ENCODE measurements at places on chromosomes 4 and X.
A peak's percentile ranks its signal among the peaks of the same experiment; 100 is the strongest.

- DNase-seq: no peak
These were observed 467.1 kb downstream of the NAF1 start for GRCh38 chr4:162699629-162700028.

- no peak for DNase-seq
These were observed 67.3 kb downstream of the PSAPL1 start for GRCh38 chr4:7367406-7367805.

DNA sequence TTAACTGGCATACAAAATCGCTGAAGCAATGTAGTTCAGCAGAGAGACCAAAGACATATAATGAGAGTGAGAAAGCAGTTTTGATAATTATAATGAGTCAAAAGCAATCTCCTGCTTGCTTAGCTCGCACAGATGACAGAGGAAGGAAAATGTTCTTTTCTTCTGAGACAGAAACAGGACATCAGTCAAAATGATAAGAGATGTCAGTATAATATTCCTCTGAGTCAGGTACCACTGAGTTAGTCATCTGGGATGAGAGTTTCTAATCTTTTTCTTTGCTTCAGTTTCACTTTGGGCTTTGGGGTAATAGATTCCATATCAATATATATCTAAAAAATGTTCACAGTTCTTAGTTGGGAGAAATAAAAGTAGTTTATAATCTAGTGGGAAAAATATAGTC, 387.2 kb downstream of the PCDH7 start:
- DNase-seq: no peak

GRCh38 chrX:50202539-50202938, 1.7 kb upstream of the AKAP4 start:
- DNase-seq: no peak

DNA sequence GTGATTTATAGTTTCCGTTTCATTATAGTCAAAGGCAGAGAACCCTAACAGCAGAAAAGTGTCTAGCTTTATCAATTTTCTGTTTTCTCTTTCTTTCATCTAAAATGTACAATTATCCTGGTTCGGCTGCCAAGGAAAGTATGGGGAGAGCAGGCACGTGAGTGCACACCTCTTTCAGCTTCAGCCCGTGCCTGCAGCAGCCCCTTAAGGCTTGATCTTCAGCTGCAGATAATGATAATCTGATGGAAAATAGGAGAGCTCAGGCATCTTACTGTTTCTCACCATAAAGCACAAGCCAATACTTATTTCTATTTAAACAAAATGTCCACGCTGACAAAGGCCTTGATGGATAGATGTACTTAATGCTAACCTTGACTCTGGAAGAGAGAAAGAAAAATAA, 334.4 kb downstream of the UNC5C start:
- no peak for DNase-seq

DNA sequence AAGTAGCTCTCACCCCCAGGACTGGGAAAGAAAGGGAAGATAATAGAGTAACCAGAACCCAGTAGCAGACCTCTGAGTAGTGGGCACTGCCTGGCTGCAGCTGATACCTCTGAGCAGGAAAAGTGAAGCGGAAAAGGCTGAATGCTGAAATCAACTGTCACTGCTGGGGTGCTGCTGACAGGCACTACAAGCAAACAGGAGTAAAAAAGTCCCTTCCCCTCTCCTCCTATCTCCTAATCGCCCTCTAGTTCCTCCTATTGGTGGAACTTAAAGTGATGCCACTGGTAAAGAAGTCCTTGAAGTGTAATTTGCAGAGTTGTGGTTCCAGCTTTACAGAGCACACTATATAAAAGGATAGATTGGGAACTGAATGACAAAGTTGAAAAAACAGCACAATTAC, 32.8 kb upstream of the GLRB start:
- peak; percentile 46 for DNase-seq

- DNase-seq: peak; percentile 90
These were observed 70.3 kb upstream of the IQCM start for GRCh38 chr4:149885896-149886295.

DNA sequence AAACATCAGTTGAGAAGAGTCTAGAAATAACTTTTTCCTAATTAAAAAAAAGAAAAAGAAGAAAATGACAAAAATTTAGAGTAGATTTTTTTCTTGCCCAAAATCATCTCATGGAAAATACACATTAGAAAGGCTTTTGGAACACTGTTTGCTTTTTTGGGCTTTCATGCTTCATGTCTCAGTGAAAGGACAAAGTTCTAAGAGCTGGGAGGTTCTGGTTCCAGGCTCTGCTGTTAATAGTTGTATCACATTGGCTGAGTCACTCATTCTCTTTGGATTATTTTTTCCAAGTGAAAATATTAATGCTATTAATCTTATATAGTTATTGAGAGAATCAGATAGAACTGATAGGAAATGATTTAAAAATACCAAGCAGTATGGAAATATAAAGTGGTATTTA, 32.9 kb upstream of the ETNPPL start:
- DNase-seq: no peak

GRCh38 chr4:6962211-6963041, 52.8 kb downstream of the TBC1D14 start:
- DNase-seq: no peak

GRCh38 chrX:32673193-32673592, 538.2 kb downstream of the DMD start:
- DNase-seq: no peak

GRCh38 chrX:114332766-114333165, 251.1 kb upstream of the HTR2C start:
- DNase-seq: no peak

GRCh38 chr4:133856731-133857355, 344.7 kb downstream of the PABPC4L start:
- peak; percentile 29 for DNase-seq

DNA sequence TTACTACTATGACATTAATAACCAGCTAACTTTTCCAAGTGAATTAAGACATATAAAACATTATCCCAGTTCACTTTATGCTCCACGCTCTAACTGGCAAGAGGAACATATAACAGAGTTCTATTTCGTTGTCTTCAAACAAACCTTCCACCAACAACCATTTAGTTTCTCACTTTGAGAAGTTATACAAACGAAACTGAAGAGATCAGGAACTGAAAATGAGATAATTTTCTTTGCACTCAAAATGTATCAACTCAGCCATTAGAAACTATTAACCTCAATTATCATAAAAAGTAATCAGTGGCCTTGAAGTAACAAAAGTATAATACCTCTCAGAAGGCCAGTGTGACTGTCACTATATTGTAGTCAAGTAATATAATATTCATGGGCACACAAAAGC, 70.1 kb downstream of the CHM start:
- no peak for DNase-seq

- no peak for DNase-seq
These were observed 175.4 kb upstream of the TENM3 start for GRCh38 chr4:182067828-182068227.

DNA sequence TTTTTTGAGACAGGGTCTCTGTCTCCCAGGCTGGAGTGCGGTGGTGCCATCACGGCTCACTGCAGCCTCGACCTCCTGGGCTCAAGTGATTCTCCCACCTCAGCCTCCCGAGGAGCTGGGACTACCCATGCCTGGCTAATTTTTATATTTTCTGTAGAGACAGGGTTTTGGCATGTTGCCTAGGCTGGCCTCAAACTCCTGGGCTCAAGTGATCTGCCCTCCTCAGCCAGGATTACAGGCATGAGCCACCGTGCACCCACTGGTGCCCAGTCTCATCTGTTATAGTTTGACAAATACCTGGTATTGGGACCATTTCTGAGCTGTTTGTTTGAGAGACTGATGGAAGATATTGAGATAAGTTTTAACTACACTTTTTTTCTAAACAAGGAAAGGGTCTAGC, 57.5 kb upstream of the SMIM10 start:
- peak; percentile 20 for DNase-seq

GRCh38 chr4:5852523-5853202, 40.2 kb downstream of the CRMP1 start:
- DNase-seq: no peak

DNA sequence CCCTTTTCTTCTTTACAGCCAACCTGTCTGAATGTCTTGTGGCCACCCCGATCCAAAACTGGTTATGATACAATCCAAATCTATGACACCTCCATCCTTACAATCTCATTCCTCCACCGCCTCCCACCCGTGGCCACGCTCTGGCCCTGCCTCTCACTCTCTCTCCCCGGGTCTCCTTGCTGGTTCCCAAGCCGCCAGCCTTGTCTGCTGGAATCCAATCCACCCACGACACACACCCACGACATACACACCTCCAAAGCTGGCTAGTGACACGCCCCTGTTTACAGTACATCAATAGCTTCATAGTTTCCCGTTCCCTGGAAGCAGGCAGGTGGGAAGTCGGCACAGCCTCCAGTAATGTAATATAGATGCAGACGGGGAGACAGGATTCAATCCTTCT, 99.0 kb downstream of the WFS1 start:
- no peak for DNase-seq

GRCh38 chr4:2789351-2789750, 3.5 kb upstream of the SH3BP2 start:
- no peak for DNase-seq

GRCh38 chr4:182536221-182536811, 293.1 kb downstream of the TENM3 start:
- DNase-seq: no peak

DNA sequence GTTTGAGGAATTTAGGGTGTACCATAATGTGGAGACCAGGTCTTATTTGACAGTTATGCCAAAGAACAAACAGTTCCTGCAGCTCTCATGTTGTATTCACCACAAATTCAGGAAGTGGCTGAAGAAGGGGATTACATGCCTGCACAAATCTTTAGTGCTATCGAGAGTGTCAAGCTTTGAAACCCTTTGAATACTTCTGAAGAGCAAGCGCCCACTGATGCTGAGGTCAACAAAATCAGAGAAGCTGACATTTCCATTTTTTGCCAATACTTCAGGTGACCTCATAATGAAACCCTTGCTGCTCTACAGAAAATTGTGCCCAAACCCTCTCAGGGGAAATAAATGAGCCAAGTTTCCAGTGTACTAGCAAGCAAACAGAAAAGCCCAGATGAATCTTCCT, 28.4 kb downstream of the PAK3 start:
- no peak for DNase-seq

GRCh38 chr4:151564321-151564720, 155.3 kb downstream of the FHIP1A start:
- DNase-seq: no peak

- peak; percentile 52 for DNase-seq
These were observed 553 bp downstream of the SEPTIN6 start for GRCh38 chrX:119692191-119693039.

- peak; percentile 37 for DNase-seq
These were observed 62.4 kb downstream of the TRAPPC11 start for GRCh38 chr4:183721207-183722081.

- peak; percentile 83 for DNase-seq
These were observed 16.1 kb downstream of the TNIP3 start for GRCh38 chr4:121148000-121148399.

- no peak for DNase-seq
These were observed 1.2 kb downstream of the DCAF4L1 start for GRCh38 chr4:41982716-41983115.

GRCh38 chr4:150126864-150127203, 48.6 kb downstream of the DCLK2 start:
- peak; percentile 84 for DNase-seq

- peak; percentile 78 for DNase-seq
These were observed 24.0 kb downstream of the CYTL1 start for GRCh38 chr4:4995103-4995907.

DNA sequence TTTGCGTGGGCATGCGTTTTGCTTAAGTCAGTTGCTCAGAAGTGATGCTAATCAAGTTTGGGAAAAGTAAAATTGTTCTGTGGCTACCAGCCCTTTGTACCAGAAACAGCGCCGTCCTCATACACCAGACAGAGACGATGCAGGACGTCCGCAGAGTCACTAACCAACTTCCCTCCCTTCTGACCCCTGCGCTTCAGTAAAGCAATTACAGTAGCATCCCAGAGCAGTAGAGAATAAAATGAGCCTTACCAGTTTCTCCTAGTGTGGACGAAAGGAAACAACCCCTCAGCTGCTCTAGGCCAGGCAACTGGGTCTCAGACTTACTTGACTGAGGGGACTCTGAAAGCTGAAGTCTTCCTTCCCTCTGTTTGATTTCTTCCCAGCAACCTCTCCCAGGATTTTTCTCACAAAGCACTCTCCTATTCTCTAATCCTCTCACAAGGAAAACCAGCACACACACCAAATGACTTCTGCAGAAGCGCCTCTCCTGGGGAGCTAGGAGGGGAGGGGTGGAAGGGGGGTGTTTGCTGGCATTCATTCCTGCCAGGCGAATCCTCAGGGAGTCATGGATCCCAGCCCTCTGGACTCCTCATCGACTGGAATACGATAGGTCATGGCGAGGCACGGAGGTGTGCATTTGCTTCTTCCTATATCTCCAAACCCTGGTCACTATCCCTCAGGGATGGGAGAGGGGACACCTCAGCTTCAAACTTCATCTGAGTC, 56.0 kb upstream of the MID1 start:
- no peak for DNase-seq

DNA sequence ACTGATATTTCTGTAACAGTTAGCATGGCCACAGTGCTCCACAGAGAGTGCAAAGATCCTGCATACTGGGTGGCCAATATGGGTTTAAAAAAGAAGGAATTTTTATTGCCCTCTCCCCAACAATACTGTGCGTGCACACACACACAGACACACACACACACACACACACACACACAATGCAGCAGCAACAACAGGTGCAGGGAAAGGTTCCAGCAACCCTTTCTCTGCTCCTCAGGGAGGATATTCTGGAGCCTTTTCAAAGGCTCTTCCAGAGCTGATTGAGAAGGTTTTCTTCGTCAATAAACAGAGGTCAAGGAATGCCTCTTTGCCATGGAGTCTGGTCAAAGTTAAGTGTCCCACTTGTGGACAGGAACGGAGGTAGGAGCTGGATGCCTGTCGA, 84.8 kb upstream of the ZFP42 start:
- no peak for DNase-seq

Measured in EH (cell line).